ENCODE measurements at places on chromosomes 2 and 18. TPM values are rescaled to one million over a fixed set of nuclear protein-coding genes. Genes with fewer than 3 reads are reported as not detected.

The NEU2 gene
- polyA plus RNA-seq: not detected

The MZT2A gene
- 204 TPM for polyA plus RNA-seq

The EPB41L3 gene
- 38.9 TPM for polyA plus RNA-seq

The CROCC2 gene
- not detected for polyA plus RNA-seq

The DNPEP gene
- 77.5 TPM for polyA plus RNA-seq

The DUSP11 gene
- polyA plus RNA-seq: 18.6 TPM

The SLC39A10 gene
- polyA plus RNA-seq: 11.4 TPM

The ASXL2 gene
- polyA plus RNA-seq: 6.1 TPM

The IMP4 gene
- polyA plus RNA-seq: 177 TPM

DNA sequence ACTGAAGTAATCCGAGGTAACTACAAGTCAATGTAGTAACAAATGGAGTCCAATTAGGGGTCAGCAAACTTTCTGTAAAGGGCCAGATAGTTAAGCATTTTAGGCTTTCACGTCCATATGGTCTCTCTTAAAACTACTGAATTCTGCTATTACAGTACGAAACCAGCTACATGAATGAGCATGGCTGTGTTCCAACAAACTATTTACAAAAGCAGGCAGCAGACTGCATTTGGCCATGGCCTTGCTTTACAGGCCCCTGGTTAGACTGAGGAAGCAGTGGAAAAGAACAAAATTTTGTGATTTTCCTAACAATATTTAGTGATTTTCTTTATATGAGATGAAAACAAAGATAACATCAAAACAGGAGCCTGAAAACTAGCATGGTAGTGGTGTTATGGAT lies 64.0 kb downstream of the RTN4 start:
- no peaks in the 10 kb centered on the region for H3K27me3 ChIP-seq
- no peak overlapping the region for H3K27ac ChIP-seq
- peaks cover 22% of the 10 kb centered on the region for H3K4me1 ChIP-seq
- peaks cover 3% of the 10 kb centered on the region for H3K36me3 ChIP-seq
- no peak for DNase-seq
- H3K4me3 ChIP-seq: no peak overlapping the region

GRCh38 chr2:229784791-229785190 lies 70.4 kb upstream of the DNER start:
- no peak for DNase-seq
- H3K4me1 ChIP-seq: peaks cover 13% of the 10 kb centered on the region
- H3K4me3 ChIP-seq: no peak overlapping the region

DNA sequence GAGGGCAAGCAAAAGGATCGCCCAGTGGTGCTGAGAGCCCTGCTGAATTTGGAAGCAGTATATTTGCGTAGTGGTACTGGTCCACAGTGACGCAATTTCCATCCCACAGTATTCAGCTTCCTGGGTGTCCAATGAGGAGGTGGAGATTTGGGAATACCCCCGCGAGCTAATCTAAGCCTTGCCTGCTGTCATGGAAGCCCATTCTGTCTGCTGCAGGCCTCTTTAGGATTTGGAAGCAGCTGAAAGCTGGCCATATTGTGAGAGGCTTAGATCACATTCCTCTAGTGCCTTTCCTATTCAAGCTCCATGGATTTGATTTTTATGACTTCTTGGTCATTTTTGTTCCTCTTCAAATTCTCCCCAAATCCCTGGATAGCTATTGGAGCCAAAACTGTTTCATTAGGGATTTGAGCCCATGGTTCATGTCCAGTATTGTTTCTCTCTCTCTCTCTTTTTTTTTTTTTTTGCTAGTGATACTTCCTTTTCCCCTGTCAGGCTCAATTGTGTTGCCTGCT lies 22.3 kb upstream of the DYNC2LI1 start:
- no peak overlapping the region for H3K27ac ChIP-seq
- H3K4me3 ChIP-seq: no peak overlapping the region
- no peaks in the 10 kb centered on the region for H3K27me3 ChIP-seq
- no peak for DNase-seq
- H3K36me3 ChIP-seq: no peaks in the 10 kb centered on the region

DNA sequence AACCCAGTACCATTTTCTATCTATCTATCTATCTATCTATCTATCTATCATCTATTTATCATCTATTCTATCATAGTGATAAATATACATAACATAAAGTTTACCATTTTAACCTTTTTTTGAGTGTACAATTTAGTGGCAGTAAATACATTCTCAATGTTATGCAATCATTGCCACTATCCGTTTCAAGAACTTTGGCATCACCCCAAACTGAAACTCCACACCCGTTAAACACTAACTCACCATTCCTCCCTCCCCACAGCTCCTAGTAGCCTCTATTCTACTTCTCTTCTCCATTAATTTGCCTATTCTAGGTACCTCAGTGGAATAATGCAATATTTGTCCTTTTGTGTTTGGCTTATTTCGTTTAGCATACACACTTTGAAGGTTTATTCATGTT lies 82.5 kb upstream of the KCNE4 start:
- H3K4me3 ChIP-seq: no peak overlapping the region
- DNase-seq: no peak
- no peaks in the 10 kb centered on the region for H3K4me1 ChIP-seq
- H3K27ac ChIP-seq: no peak overlapping the region
- H3K27me3 ChIP-seq: no peaks in the 10 kb centered on the region

DNA sequence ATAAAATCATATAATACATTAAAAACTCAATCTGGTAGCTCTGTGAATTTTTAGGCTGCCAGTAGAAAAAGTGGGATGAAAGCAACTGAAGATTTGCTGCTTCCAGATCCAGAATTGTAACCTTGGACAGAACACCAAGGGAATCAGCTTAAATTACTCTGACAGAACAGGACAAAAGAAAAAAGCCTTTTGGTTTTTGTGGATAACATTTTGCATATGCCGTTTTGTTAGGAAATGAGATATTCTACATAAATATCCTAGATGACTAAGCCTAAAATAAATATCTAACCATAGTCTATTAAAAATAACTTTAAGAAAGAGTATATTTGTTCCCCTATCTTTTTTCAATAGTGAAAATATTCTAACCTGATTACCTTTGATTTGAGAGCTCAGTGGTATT lies 148.7 kb upstream of the DOCK10 start:
- H3K27me3 ChIP-seq: no peaks in the 10 kb centered on the region
- no peaks in the 10 kb centered on the region for H3K4me1 ChIP-seq
- no peak overlapping the region for H3K4me3 ChIP-seq
- no peak for DNase-seq
- H3K36me3 ChIP-seq: no peaks in the 10 kb centered on the region

GRCh38 chr18:37243741-37244140 lies 321.9 kb downstream of the CELF4 start:
- H3K36me3 ChIP-seq: no peaks in the 10 kb centered on the region
- H3K27me3 ChIP-seq: peaks cover 25% of the 10 kb centered on the region
- no peak overlapping the region for H3K4me3 ChIP-seq
- no peak overlapping the region for H3K27ac ChIP-seq
- DNase-seq: no peak
- no peaks in the 10 kb centered on the region for H3K4me1 ChIP-seq

DNA sequence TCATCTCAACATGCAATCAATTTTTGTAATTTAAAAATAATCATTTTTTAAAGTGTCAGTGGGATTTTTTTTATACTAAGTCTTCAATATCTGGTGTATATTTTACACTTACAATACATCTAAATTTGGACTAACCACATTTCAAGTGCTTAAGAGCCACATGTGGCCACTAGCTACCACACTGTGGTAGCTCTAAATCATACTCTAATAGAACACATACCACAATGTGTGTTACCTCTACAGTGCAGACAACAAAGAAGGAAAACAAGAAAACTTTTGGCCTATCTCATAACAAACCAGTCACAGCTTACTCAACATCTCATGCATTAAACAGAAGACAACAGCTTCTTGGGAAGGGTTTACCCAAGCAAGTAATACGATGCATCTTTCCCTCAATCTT lies 24.5 kb downstream of the PIAS2 start:
- peaks cover 2% of the 10 kb centered on the region for H3K36me3 ChIP-seq
- H3K27me3 ChIP-seq: no peaks in the 10 kb centered on the region
- H3K27ac ChIP-seq: no peak overlapping the region
- DNase-seq: no peak
- H3K4me3 ChIP-seq: no peak overlapping the region
- H3K4me1 ChIP-seq: peaks cover 2% of the 10 kb centered on the region

GRCh38 chr18:75624869-75625268 lies 197.4 kb upstream of the SMIM21 start:
- no peak for DNase-seq
- no peaks in the 10 kb centered on the region for H3K27me3 ChIP-seq
- no peaks in the 10 kb centered on the region for H3K4me1 ChIP-seq
- H3K4me3 ChIP-seq: no peak overlapping the region
- H3K27ac ChIP-seq: no peak overlapping the region

DNA sequence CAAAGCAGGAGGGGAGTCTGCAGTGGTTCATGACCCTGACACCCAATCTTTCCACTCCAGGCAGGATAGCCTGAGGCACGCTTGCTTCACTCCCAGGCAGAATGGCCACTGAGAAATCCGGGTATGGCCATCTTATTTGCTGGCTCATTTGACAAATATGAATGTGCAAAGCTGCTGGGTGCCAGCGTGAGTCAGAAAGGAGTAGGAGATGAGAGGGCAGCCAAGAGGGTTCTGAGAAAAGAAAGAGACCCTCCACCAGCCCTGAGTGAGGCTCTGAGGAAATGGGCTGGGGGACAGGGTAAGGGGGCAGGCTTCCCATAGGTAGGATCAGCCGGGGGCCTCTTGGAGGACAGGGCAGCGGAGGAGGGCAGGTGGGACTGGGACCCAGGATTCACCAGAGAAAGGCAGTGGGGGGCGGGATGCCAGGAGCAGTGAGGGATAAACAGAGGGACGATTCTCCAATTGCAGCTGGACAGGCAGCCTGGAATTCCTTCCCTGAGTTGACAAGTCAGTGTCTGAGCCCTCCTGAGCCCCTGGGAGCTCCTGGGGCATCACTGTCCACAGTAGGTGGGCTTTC lies 15.2 kb downstream of the RAMP1 start:
- no peaks in the 10 kb centered on the region for H3K4me1 ChIP-seq
- no peak overlapping the region for H3K4me3 ChIP-seq
- H3K36me3 ChIP-seq: no peaks in the 10 kb centered on the region
- H3K27ac ChIP-seq: no peak overlapping the region
- no peaks in the 10 kb centered on the region for H3K27me3 ChIP-seq
- DNase-seq: no peak

DNA sequence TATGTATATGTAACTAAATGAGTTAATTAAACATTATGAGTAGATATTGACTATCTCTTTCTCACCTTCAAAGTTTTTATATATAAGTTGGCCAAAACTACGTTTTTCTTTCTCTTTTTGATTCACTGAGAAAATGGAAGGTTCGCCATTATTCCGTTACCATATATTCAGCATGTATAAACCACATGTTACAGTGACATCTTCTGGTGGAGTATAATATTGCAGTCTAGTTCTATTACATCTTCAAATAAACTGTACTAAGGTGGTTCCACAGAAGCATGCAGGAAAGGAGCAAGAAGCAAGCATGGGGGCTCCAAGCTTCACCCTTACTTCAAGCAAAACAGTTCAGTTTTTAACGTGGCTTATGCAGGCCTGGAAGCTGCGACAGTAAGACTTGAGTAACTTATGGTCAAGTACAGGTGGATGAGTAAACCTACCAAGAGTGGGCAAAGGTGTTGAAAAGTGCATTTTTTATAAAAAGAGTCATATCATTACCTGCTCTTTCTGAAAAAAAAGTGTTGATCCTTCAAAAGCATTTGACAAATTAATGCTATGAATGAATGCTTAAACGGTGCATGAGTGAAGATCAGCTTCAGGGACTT lies 129.8 kb upstream of the RAB6C start:
- H3K27ac ChIP-seq: no peak overlapping the region
- no peaks in the 10 kb centered on the region for H3K36me3 ChIP-seq
- H3K4me1 ChIP-seq: peaks cover 2% of the 10 kb centered on the region
- DNase-seq: peak; percentile 74

GRCh38 chr2:74887960-74888700 lies 54.2 kb downstream of the HK2 start:
- H3K4me3 ChIP-seq: no peak overlapping the region
- no peaks in the 10 kb centered on the region for H3K27me3 ChIP-seq
- no peak overlapping the region for H3K27ac ChIP-seq

DNA sequence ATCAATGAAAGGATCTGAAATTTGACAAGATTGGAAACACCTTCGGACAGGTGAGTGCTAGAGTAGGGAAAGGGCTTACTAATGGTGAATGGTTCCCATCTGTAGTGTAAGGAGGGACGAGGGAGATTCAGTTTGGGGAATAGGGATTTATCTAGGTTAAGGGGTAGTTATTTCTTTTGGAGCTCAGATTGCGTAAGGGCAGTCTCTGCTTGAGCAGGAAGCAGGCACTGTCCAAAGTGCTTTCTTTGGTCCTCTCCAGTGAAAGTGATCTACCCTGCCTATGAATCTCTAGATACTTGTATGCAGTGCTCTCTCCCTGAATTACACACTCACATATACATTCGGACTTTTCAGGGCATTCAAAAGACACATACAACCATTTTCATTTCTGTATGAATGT lies 272.9 kb upstream of the FIGN start:
- H3K4me3 ChIP-seq: no peak overlapping the region
- H3K4me1 ChIP-seq: no peaks in the 10 kb centered on the region
- H3K27me3 ChIP-seq: no peaks in the 10 kb centered on the region
- DNase-seq: no peak
- no peaks in the 10 kb centered on the region for H3K36me3 ChIP-seq
- no peak overlapping the region for H3K27ac ChIP-seq

DNA sequence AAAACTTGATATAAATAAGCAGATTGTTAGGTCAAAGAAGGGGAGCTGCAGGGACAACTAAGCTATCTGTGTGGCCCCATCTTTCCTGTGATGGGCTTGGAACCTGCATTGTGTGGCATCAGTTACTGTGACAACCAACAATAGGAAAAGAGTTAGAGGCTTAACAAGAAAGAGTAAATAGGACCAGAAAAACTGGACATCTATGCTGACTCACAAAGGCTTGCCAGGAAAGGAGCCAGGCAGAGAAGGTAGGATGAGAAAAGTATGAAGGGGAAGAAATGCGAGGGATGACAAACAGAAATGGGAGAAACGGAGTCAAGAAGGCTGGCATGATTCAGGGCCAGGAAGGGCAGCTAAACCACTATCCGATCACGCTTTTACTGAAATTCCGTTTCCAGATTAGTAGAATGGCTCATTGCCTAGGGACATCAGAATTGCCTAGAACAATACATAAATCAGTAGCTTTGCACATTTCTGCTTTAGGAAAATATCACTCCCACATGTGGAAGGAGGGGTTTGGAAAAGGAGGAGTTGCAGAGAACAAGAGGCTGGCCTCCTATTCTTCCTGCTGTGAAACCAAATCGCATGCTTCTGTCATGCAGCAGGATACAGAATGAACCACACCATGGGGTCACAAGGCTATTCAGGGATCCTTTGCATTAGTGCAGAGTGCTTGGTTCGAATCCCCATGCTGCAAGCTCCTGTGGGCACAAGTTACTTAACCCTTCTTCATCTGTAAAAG lies 7.3 kb downstream of the PLA2R1 start:
- H3K27me3 ChIP-seq: no peaks in the 10 kb centered on the region
- peak; percentile 64 for DNase-seq
- H3K4me3 ChIP-seq: no peak overlapping the region
- peaks cover 25% of the 10 kb centered on the region for H3K4me1 ChIP-seq
- no peaks in the 10 kb centered on the region for H3K36me3 ChIP-seq

- no peak for DNase-seq
- no peaks in the 10 kb centered on the region for H3K4me1 ChIP-seq
- H3K27me3 ChIP-seq: no peaks in the 10 kb centered on the region
- H3K4me3 ChIP-seq: no peak overlapping the region
- H3K27ac ChIP-seq: no peak overlapping the region
Observed at GRCh38 chr2:241762933-241763369, 13.7 kb upstream of the GAL3ST2 start.

Data from endothelial cell of umbilical vein (primary cell).